HFF-Myc (cell line): ENCODE measurements at places on chromosomes 1 and 21.

DNA sequence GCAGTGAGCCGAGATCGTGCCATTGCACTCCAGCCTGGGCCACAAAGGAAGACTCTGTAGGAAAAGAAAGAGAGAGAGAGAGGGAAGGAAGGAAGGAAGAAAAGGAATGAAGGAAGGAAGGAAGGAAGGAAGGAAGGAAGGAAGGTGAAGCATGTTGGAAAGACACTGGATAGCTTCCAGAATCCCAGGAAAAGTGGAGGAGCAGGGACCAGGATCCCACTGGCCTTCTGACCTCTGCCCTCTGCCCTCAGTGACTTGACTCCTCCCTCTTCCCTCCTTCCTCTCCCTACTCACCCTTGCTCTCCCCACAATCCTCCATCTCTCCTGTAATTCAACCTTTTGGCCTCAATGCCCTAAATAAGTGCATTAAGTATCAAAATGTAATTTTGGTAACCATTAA is 4.1 kb upstream of the UTS2 start:
- DNase-seq: no peak

- DNase-seq: no peak
These were observed 13.6 kb downstream of the NFYC start for GRCh38 chr1:40704817-40705733.

DNA sequence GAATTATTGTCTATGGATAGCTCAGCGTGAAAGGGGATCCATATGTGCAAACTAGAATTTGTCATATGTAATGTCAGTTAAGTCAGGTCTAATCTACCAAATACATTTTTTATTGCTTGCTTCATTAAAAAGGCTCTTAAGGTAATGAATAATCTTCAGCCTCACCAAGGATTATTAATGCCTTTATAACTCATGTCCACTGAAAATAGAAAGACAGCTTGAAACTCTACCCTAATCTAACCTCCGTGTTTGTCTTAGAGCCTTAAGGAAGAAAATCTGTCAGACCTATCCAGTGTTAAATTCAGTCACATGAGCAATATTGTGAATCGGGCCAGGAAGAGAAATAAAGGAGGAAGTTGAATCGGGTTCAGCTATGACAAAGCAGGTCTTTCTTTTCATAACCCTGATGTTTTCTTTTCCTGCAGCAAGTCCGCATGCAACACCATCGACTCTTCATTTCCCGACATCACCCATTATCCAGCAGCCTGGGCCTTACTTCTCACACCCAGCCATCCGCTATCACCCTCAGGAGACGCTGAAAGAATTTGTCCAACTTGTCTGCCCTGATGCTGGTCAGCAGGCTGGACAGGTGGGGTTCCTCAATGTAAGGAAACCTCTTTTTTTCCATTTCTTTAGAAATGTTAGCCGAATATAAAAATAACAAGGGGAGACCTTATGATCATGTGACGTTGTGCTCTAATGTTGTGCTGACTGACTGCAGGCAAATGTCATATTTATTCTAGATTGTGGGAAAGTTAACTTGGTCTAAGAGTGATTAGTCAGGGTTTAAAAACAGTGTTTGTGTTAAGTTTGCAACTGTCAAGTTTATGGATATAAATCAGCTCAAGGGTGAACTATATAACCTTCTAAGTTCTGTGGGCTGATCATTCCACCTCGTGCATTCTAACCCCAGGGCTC is 321.0 kb downstream of the TM2D1 start:
- no peak for DNase-seq

DNA sequence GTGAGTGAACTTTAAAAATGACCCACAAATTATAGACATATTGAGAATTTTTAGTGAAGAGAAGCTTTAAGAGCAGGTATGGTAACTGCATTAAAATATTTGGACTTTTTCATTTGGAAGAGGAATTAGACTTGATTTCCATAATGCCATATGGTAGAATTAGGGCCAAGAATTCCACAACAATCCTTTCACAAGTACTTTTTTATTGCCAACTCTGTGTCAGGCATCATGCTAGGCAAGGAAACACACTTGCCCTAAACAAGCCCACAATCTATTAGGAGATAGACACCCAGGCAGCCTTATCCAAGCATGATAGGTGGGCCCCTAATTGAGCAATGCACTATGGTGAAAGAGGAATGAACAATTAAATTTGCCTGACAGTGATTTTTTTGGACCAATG is 353.0 kb downstream of the TGFB2 start:
- no peak for DNase-seq

DNA sequence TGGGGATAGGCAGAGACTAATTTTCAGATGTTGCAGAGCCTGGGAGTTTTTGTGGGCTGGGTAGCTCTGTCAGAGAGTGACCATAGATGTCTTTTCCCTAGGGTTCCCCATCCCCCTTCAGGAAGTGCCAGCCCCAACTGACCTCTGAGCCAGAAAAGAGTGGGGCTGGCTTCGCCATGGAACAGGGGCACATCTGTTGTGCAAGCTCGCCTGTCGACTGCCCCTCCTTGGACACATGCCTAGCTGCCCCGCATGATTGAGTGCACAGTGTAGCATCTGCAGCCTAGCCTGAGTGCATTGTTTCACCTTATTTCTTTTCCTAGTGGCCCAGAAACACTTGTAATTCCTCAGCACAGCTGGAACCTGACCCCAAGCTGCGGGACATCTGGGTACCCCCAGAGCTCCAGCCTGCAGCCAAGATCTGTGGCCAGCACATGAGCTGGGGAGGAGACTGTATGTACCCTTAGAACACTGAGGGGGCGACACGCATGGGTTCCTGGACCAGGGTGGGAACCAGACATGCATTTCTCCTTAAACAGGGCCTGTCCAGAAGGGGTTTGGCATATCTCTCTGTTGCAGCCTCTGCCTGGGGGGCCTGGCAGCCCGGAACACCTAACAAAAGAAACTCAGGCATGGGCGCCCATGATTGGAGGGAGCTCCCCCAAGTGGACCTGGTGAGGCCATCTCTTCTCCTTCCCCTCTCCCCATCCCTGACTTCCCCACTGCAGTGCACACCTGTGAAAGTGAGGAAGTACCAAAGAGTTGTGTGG is 55.2 kb downstream of the SYT14 start:
- DNase-seq: no peak

DNA sequence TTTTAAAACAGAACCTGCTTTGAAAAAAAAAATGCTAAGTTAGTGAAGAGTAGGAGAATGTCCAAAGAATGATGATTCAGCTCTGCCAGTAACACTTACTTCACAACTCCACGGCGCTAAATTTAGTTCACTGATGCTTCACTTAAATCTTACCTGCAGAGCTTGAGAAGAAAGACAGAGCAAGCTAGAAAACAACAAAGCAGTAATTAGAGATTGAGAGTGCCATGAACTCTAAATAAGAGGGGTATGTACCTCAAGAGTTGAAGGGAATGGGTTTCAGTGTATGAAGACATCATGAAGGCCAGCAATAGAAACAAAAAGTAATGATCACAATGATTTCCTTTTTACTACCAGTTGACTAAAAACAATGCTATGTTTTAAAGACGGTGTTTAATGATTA is 32.8 kb downstream of the EPRS1 start:
- no peak for DNase-seq

DNA sequence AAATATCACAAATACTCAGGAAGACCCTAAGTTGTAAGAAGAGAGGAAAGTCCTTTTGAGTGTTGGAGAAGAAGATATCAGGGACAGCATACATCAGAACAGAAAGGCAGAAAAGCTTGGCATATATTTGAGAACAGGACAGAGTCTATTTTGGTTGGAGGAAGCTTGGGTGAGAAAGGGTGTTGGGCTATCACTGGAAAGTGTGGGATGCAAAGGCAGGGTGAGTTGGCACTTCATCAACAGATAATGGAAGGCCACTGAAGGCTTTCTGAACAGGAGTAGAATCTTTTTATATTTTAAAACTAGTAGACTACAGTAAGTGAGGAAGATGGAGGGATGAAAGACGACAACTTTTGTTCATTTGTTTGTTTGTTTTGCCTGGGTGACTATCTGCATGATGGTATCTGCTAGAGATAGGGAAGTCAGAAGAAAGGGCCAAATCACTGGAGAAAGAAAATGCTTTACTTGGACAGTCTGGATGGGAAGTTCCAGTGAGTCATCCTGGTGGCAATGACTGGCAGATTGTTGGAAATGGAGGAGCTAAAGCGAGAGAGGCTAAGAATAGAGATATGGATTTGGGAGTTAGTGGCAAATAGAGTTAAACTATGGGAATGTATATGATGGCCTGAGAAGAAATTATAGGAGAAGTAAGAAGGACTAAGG is 33.7 kb upstream of the KCNA2 start:
- DNase-seq: no peak

GRCh38 chr1:201545851-201546492 is 7.0 kb downstream of the NAV1 start:
- no peak for DNase-seq

DNA sequence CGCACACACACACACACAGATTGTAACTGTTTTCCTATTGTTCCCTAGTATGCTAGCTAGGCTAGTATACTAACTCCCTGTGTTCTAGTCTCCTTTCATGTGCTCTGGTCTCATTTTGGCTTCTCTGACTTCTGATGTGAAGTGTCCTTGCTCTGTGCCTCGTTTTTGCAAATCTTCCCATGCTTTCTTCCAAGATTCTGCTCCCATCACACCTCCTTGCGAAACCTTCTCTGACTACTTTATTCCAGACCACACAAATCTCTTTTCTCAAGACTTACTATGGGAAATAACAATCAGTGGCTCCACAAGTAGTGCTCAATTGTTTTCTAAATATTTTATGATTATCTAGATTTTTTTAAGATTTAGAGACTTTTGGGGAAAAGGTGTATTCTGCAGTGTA is 10.3 kb downstream of the PRRX1 start:
- DNase-seq: no peak

- no peak for DNase-seq
These were observed 572 bp downstream of the ATP1B1 start for GRCh38 chr1:169106921-169107602.
